Activated CD4-positive, alpha-beta T cell treated with anti-CD3 and anti-CD28 coated beads for 4 hours (primary cell): ENCODE measurements at places on chromosomes 3 and 15.

DNA sequence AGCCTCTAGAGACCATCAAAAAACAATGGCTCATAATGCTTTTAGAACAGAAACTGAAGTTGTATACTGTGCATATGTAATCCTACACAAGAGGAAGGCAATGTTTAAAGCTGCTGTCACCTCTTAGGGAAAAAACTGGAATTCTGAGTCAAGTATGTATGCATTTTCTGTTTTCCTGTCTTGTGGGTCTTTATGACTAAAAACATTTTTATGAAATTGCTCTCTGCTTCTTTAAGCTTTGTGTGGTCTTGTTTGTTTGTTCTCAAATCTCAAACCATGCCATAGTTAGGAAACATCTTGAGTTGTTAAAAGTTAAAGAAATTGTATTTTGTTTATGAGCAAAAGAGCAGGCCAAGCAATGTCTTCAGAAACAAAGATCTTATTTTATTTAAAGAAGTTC lies 80.9 kb upstream of the SOX2 start:
- no peak for DNase-seq

GRCh38 chr3:134020135-134020680 lies 9.5 kb downstream of the SLCO2A1 start:
- no peak for DNase-seq

DNA sequence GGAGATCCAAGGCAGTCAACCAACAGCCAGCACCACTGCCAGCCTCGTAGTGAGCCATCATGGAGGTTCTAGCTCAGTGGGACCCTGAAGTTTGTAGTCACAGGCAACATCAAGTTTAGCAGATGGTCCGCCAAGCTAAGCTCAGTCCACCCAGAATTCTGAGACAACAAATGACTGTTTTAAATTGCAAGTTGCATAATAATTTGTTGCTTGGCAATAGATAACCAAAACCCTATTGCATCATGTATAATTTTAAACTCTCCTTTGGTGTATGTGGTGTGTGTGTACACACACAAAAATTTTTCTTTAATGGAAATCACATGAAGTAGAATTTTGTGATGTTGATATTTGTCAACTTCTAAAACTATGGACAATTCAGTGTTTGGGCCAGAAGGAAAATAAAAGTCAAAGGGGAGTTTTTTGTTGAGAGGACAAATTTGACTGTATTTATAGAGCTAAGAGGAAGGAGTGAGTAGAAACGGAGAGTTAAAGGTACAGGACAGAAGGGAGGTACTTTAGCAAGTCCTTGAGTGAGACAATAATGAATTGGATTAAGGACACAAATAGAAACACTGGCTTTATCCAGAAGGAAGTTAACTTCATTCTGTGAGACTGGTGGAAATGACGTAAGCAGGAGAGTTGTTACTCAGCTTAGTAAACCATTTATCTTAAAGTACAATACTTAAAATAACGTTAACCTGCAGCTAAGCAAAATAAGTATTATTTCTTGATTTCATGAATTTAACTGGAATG lies 83.6 kb downstream of the NCEH1 start:
- no peak for DNase-seq

DNA sequence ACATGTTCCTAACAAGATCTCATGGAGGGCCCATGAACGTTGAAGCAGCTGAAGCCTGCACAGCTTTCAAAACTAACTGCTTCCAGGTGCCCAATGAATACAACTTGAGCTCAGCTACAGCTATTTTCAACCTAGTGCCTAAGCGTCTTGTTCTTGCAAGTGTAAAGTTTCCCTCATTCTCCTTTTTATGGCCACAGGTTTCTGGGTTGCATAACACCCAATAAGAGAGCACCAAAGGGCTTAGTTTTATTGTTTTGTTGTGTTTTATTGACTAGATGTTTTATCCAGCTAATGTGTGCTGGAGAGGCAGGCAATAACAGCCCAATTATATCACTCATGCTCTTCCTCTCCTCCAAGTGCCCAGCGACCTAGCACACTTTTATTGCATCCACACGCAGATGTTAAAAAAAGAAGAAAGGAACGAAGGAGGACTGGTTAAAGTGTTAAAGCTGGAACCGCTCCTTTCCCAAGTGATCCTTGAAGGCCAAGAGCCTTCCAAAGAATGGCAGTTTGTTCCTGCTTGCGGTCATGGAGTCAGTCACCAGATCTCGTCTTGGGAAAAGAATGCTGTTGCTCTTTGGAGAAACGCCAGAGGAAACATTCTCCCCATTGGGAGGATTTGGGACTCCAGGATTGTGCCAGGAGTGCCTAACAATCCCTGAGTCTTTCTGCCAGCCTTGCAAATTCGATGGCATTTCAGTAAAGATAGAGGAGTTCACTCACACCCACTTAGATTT lies 156.9 kb downstream of the MEX3B start:
- no peak for DNase-seq

DNA sequence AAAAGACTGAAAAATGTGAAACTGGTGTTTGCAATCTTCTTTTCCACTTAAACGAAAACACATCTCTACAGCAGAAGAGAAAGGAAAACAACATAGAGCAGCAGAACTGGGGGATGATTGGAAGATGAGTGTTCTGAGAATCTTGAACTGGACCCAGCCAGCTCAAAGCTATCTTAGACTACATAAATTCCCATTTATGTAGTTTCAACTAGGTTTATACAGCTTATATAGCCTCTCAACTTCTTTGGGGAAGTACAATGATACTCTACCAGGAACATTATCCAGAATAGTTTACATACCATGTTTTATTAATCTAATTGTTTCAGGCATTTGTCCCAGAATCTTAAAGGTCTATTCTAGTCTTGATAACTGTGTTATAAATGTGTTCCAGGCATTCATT lies 658.2 kb upstream of the LMCD1 start:
- DNase-seq: no peak

DNA sequence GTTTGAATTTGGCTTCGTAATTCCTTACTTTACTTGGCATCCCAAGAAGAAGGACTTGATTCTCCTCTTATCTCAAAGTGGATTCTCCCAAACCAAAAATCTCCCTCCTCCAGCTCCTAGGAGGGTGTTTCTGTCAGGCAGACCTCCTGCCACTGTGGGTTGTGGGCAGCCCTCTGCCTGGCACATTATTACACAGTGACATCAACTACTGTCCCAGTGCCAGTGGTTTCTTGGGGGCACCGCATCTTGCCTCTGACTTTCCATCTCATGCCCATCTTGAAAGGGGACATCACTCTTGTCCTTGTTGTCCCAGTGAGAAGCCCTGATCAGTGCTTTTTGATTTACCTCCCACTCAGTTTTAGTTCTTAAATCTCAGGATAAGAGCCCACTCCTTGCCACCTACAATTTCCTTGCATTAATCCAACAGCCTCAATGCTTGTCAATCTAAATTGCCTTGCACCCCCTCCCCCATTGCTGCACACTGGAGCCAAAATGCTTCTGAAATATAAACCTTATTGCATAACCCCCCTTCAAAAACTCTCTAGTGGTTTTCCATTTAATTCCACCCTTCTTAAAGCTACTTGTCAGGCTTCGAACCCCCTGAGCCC lies 81.0 kb downstream of the TRAK1 start:
- no peak for DNase-seq

- DNase-seq: no peak
Measured at GRCh38 chr3:112687211-112687610, 46.3 kb upstream of the CCDC80 start.
